ENCODE measurements at places on chromosomes 5 and 9. TPM values are rescaled to one million over a fixed set of nuclear protein-coding genes. Genes with fewer than 3 reads are reported as not detected.

DNA sequence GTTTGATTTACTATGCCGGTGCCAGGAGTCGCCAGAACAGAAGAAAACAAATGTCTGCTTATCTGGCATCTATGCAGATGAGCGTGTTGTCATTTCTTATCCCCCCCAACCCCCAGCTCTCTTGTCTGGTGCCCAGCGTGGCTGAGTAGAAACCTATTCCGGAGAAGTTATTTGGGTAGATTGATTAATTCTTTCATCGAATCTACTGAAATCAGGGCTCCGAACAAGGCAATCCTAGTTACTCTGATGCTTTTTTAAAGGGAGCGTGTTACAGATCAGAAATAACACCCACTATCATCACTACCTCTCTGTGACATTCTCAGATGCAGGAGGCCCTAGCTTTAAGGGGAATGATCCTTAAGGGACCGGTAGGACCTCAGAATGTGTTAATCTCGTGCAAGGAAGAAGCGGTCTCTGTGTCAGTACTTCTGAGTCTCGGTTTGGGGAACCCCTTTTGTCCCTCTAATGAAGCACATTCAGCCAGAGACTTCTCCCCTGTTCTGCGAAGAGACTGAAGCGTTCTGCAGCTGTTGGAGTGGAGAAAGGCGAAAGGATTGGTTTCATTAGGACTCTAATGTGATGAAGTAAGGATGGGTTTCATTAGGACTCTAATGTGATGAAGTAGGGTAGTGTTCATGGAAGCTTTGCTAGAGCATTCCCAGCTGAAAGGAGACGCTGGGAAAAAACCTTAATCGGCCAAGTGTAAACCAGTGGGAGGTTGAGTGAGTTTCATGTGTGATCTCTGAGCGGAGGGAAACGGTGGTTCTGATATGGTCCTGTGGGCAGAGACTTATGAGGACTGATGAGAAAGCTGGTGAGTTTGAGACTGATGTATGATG is 1.5 kb downstream of the PIP5K1B start:
- no peak for DNase-seq

NUDT12 gene
- 14.5 TPM for total RNA-seq

DNA sequence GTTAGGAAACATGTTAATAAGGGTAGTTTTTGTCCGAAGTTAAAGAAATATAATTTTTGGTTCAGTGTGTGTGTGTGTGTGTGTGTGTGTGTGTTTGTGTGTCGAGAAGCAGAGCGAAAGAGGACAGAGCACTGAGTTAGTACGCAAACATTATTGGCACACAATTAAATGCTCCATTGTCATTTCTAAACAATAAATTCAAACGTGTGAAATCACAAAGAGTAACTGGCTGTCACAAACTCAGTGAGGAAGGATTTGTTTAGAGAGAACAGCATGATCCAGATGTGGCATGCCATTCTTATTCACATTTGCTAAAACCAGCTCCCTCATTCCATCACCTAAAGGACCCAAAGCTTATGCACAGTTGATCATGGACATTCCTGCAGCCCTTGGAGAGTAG is 970.8 kb downstream of the DTWD2 start:
- no peak for DNase-seq

SLC46A2 gene
- total RNA-seq: 62.6 TPM

DNA sequence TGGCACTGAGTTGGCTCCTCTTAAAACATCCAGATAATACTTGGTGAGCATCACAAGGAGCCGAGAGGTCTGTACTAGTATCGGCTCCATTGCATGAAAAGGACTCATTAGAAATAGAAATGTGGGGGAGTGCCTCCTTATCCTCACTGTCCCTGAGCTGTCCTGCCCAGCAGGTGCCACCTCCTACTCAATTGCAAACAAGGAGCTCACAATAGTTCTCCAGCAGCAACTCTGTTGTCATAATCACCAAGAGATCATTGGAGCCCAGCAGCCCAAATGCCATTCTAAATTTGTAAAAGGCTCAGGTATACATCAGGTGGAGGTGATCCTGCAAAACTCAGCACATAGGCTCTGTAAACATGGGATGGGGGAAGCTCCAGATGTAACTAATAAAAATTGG is 99.1 kb downstream of the PLK2 start:
- no peak for DNase-seq

LRRC26 gene
- 4.1 TPM for total RNA-seq

TMEM232 gene
- 2.3 TPM for total RNA-seq

DNA sequence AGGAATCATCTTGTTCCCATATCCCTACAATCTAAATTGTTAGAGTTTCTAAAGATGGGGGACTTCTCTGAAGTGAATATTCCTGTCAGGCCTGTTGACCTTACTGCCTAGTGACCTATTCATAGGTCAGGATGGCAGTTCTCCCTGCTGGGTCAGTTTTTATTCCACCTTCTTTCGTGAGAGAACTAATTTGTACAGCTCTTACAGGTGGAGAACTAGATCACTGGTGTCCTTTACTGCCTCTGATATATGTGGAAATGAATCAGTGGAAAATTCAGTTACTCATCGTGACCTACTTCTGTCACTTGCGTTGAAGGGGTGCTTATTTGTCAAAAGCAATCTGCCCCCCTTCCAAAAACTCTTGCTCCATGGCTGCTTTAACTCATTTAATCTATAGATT is 164.9 kb downstream of the CD180 start:
- no peak for DNase-seq

SLC1A1 gene
- 1.1 TPM for total RNA-seq

CA9 gene
- 3.2 TPM for total RNA-seq

DNA sequence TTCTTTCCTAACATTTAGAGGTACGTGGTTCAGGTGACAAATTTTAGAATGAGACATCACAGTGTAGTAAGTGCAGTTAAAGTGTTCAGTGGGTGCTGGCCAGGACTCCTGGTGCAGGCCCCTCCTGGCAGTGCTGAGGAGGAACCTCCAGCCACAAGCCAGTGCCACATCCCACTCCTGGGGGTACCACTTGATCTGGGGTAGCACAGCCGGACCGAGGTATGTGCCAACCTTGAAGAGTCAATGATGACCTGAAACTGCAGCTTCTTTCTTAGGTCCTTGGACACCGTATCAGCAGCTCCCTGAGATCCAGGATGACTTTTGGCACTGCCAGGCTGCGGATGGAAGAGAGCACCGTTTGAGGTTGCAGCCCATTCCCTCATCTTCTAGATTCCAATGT is 310.4 kb upstream of the IRX4 start:
- peak; percentile 52 for DNase-seq

DNA sequence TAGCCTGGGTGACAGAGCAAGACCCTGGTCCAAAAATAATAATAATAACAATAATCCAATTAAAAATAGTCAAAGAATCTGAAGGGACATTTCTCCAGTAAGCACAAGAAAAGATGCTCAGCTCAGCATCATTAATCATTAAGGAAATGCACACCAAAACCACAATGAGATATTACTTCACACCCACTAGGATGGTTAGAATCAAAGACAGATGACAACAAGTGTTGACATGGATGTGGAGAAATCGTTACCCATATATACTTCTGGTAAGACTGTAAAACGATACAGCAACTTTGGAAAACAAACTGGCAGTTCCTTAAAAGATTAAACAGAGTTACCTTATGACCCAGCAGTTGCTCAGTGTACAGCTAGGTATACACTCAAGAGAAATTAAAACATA is 5.3 kb upstream of the FANCG start:
- DNase-seq: no peak

DNA sequence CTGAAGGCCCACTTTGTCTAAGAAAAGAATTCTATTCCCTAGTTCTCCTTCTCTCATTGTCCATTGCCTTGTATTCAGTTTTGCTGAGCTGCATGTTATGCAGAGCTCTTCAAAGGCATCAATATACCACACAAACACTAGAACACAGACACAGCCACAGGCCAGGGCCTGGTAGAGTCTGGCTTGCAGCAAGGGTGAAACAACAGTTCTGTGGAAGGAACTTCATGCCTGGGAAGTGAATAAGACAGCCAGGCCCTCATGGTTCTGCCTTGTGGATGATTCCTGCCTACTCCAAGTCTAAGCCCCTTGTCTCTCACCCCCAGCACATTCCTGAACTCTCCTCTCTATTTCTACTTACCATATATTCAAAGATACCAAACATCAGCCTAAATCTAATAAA is 30.8 kb downstream of the KLHL3 start:
- no peak for DNase-seq

- DNase-seq: no peak
Observed at GRCh38 chr5:122639864-122640263, 135.0 kb upstream of the SNX2 start.

- no peak for DNase-seq
Observed at GRCh38 chr5:108148715-108149139, 233.2 kb downstream of the FBXL17 start.

KCNV2 gene
- not detected for total RNA-seq

- DNase-seq: no peak
Observed at GRCh38 chr9:2378266-2378665, 243.3 kb upstream of the VLDLR start.
